ENCODE measurements at places on chromosomes 3 and 15.

- DNase-seq: no peak
Observed at GRCh38 chr15:67296188-67296587, 41.6 kb downstream of the IQCH start.

GRCh38 chr15:67805008-67805665, 20.2 kb upstream of the SKOR1 start:
- no peak for DNase-seq

DNA sequence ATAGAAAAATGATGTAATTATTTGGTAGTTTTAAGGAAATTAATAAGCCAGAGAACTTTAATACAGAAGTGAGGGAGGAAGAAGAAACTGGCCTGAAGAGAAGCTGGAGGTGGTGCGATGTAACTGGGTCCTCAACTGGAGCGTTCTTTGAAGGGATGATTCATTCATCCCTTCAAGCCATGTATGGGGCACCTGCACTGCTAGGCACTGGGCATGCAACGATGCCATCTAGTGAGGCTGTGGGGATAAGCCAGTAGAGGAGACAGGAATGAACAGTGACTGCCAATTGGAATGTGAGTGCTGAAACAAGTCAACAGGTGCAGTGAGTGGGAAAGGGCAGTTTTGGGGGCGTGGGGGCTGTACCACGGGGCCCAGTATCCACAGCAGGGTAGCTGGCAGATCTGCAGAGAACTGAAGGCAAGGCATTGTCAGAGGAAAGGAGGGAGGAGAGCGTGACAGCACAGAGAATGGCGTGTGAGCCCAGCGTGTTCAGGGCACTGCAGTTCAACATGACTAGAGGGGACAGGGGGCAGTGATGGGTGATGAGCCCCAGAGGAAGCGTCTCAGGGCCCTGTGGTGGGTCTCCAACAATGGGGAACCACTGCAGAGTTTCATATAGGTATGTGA, 3.8 kb upstream of the KIF23 start:
- DNase-seq: no peak

GRCh38 chr3:190345878-190346277, 23.6 kb upstream of the CLDN1 start:
- DNase-seq: no peak

GRCh38 chr3:53196575-53197407, 35.8 kb downstream of the PRKCD start:
- no peak for DNase-seq

DNA sequence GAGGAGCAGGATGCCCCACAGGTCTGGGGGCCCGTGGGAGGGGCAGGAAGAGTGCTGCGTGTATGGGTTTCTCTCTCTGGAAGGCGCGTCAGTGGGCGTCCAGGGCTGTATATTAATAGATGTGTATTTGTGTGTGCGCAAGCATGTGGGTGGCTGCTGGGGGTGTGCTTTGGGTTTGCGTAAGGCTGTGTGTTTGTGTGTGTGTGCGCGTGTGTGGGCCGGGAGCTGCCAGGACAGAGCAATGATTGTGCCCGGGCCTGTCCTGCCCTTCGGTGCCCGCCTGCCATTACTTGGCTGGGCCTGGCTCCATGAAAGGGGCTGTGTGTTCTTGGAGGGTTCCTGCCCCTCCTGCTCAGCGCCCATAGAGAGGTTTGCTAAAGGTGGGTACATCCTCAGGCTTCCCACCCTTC, 16.3 kb downstream of the CSPG4 start:
- no peak for DNase-seq

DNA sequence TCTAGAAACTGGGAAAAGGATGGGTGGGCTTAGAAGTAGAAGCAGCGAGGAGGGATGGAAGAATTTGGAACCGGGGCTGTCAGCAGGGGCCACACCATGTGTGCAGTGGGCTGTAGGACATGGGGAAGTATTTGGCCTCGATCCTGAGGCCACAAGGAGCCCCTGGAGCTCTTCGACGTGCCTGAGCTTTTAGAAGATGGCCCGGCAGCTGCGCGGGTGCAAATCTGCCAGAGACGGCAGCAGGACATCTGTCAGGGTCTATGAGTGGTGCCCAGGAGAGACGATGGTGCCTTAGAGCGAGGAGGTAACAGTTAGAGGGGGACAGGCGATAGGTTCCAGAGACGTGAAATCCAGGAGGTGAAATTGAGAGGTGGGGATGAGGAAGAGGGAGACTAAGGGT, 321.1 kb downstream of the UACA start:
- DNase-seq: no peak

DNA sequence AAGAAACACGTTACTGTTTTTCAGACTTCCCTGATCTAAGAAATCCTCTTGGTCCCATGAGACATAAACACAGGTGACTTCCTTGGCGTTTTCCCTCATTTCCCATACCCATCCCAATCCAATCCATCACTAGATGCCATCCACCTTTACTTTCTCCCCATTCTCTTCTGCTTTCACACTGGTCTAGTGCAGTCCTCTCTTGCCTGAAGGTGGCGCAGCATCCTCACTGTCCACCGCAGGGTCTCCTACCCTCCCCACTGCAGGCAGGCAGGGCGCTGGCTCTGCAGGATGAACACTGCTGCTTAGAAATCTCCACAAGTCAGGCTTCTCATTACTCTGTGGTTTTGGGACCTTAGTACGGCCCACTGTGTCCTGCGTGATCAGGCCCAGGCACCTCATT, 58.2 kb downstream of the RAB7A start:
- no peak for DNase-seq

DNA sequence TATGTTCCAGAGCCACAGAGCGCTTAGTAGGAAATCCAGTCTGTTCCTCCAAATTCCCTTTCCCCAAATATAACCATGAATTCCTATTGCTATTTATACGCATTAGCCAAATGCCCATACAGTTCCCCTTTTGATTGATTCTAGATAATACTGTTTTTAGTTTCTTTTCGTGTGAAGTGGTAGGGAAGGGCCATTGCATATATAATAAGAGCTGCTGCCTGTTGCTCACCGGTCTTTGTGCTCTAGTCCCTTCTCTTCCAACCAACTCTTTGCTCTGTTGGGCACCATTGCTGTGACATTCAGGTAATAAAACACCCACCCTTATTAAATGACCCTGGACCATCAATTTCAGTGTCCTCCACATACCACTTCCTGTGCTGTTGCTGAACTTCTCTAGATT, 379.9 kb upstream of the KCNMB2 start:
- no peak for DNase-seq

GRCh38 chr3:13535905-13536304, 13.0 kb upstream of the FBLN2 start:
- no peak for DNase-seq

- DNase-seq: no peak
Observed at GRCh38 chr3:141285570-141285969, 53.9 kb downstream of the PXYLP1 start.

DNA sequence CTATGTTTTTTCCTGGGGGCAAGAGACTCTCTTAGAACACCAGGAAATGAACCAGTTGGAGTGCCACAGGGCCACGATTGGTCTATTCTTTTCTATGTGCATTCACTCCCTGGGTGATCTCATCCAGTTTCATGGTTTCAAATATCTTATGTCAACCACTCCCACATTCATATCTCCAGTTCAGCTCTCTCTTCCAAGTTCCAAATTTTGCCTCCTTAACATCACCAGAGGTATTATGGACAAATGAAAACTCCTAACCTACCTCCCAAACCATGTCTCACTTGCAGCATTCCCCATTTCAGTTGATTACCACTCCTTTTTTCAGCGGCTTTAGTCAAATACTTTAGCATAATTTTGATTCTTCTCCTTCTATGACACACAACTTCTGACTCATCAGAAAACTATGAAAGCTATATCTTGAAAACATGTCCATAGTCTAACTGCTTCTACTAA, 203.1 kb upstream of the SEMA6D start:
- DNase-seq: no peak

DNA sequence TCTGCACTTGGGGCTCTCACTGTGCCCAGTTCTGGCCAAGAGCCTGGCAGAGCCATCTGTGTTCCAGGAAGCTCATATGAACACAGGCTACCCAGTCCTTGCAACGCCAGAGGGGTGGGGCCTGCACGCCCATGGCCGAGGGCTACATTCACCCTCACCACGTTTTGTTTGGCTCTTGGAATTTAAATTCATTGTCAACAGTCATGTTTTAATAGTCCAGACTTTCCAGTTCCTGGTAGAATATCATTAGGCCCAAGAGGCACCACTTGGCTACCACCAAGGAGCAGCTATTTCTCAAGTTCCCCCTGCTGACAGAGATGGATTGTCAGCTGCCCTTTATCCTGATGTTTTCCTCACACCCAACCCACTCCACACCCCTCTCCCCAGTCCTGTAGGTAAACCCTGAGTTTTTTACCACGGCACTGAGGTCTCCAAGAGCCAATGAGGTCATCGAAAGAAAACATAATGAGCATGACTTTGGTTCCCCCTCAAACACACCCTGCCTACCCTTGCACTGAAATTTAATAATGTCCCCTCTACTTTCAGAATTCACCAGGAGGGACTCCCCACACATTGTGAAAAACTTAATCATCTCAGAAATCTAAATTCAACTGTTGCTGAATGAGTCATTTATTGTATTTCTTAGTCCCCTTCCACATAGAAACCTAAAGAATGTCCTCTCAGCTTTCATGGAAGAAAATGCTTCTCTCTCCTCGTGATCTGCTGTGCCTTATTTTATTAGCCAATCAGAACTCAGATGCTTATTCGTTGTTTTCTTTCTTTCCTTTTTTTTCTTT, 125.1 kb downstream of the SHQ1 start:
- DNase-seq: no peak
